ENCODE measurements at places on chromosomes 7 and 10.

DNA sequence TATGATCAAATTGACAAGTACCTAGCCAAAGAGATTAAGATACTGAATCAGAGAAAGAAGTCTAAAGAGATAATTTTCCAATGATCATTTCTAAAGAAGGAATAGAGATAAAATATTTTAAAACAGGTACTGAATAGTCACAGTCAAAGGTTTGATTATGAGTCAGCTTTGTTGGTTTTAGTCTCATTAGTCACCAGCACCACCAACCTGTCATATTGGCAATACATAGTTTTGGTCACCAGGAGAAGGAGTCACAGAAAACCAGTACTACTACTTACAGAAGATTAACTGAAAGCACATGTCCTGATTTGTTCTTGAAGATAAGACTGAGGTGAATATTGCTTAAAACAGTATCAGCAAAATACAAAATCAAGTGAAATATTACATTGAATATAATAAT is 34.6 kb downstream of the ZEB1 start:
- DNase-seq, result no peak

DNA sequence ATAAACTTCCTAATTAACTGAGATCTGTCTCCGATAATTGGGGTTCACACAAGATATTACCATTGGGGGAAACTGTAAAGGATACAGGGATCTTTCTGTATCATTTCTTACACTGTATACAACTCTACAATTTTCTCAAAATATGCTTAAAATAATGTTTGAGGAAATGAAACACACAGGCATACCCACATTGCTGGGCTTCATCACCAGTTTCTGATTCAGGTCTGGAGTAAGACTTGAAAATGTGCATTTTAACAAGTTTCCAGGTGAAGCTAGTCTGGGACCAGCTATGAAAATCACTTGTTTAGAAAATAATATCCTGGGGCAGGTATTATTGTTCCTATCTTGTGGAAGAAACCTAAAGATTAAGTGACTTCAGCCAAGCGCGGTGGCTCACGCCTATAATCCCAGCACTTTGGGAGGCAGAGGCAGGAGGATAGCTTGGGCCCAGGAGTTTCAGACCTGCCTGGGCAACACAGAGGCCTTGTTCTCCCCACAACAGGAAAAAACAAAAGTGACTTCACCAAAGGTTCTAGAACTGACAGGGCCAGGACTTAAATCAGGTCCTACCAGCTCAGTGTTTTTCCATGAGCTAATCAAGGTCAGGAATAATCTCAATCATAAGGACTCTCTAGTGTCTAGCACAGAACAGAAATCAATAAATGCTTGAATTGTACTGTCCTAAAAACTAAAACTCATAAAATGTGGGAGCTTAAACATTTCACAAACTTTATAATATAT is 12.6 kb downstream of the TOMM7 start:
- no peak for DNase-seq

DNA sequence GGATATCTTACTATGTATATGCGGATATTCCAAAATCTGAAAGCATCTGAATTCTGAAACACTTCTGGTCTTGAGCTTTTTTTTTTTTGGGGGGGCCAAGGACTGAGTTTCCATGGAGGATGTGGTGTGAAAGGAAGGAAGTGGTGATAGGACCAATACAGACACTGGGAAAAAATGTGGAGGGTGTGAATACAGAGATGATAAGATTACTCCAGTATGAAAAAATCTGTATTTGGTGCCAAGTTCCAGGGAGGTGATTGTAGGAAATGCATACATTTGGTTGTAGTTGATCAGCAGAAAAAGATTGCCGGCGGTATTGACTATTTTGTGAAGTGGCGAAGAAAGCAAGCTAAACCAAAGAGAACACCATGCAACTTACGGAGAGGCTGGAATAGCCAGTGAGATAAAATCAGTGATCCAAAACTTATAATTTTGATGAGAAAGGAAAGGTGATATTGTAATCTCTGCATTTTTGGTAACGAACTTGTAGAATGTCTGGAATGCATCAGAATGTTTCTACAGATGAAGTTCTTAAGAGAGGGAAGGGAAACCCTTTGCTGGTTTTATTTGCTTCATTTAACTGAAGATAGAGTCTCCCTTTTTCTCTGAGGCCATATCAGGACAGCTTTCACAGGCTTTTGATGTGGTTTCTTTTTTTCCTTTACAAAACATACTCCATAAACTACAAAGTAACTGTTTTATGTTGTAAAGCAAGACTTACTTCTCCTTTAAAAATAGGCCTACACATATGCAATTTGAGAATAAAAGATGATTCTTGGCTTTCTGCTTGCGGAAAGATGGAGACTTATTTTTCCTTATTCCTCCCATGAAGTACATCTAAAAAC is 6.0 kb downstream of the WDR37 start:
- no peak for DNase-seq

DNA sequence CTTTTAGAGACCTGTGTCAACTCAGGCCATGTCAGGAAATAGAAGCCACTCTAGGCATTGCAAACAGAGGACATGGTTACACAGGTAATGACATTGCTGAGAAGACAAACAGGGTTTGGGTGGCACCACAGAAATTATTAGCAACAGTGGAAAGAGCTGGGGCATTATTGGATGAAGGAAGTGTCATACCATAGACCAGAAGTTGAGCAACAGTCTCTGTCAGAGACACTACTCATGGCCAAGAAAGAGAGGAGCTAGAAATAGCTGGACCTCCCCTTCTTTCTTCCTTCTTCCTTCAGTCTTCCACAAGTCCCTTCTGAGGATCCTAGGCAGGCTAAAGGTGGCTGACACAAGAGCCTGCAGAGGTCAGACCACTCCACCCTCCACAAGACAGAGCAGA is 4.2 kb upstream of the LIPA start:
- DNase-seq, result no peak

DNA sequence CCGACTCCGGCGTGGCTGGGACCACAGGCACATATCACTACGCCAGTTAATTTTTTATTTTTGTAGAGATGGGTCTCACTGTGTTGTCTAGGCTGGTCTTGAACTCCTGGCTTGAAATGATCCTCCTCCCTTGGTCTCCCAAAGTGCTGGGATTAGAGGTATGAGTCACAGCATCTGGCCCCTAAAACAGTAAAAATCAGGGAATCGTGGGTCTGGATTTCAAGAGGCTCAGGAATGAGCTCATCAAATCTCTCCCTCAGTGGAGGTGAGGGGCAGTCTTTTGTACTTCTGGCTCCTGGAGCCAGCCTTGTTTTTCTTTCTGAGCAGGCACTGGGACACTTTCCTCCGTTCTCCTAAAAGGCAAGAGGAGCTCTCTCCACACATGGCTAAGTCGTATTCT is 32.1 kb upstream of the RHEB start:
- DNase-seq, result no peak

DNA sequence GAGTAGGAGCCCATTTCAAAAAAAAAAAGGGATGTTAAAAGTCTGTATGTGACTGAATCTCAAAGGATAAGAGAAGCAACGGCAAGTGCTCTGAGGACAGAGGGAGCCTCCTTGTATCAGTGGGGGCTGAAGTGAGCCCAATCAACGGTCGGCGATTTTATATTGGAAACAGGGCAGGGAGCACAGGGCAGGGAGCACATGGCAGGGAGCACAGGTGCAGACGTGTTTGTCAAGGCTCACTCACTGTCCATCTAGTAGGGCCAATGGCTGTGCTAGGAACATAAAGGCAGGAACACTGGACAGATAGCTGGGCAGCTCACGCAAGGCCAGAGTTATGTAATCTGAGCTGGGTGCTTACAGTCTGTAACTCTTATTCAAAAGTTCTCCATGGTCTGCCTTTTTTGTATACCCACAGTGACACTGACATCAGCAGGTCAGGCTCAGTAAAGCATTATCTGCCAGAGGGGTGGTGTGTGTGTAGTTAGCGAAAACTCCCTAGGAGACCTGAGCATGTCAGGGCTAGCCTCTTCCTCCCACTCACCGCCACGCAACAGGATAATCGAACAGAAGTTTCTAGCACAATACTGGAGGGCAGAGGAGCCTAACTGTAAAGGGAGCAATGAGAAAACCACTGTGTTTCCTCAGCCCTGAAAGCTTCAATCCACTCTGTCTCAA is 15.4 kb downstream of the AKR1B1 start:
- DNase-seq, result no peak

DNA sequence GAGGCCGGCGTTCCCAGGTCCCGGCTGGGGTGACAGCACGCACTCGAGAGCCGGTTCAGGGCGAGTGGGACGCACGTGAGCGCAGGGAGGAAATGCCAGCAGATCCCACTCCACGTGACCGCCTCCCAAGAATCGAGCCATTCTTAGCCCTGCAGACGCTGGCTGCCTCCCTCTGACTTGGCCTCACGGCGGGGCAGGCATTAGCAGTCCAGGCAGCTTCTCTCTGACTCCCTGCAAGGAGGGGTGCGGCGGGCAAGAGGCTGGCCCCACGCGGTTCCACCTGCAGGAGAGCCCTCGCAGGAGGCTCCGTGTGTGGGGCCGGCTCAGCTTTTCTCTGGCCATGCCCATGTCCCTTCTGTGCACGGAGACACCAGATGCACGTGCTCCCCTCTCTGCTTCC is 10.1 kb downstream of the GPR146 start:
- no peak for DNase-seq

DNA sequence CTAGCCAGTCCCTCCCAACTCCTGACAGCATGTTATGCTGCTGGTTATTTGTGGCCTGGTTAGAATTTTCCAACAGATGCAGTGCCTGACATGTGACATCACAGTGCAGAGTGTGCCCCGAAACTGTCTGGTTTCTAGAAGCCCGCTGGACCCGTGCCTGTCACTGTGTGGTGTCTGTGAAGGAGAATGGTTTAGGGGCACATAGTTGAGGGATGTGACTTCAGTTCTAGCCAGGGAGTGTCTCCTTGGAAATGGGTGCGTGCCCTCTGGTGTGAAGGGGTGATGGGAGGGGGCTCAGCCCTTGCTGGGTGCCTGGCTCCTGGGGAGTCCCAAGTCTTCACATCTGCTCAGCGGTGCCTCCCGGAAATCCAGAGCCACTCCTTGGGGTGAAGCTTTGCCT is 303.6 kb downstream of the GLRX3 start:
- no peak for DNase-seq

- DNase-seq, result no peak
These were observed 2.1 kb downstream of the CTBP2 start for GRCh38 chr10:125158275-125158600.

DNA sequence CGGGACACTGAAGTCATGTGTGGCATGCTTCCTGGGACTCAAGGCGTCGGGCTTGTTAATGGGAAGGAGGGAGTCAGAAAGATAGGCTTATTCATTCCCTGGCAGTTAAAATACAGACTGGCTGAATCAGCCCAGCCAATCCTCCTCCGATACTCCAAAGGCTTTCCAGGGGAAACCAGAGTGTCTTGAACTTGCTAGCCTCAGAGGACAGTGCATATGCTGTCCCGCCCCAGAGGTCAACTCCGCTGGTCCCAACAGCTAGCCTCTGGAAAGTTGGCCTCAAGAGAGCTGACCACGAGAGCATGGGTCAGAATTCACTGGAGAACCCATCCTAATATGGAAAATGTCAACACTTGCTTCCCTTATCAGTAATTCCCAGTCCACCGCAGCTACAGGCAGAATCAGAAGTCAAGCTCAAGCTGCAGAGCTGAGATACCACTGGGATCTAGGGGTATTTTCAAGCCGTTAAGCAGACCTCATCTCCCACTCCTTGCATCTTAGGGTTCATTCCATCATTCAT is 43.0 kb downstream of the ELMO1 start:
- DNase-seq, result no peak

Measured in activated T-cell treated with anti-CD3 and anti-CD28 coated beads for 4 hours (primary cell).